ENCODE measurements at places on chromosomes 6 and 20.
A peak's percentile ranks its signal among the peaks of the same experiment; 100 is the strongest.

DNA sequence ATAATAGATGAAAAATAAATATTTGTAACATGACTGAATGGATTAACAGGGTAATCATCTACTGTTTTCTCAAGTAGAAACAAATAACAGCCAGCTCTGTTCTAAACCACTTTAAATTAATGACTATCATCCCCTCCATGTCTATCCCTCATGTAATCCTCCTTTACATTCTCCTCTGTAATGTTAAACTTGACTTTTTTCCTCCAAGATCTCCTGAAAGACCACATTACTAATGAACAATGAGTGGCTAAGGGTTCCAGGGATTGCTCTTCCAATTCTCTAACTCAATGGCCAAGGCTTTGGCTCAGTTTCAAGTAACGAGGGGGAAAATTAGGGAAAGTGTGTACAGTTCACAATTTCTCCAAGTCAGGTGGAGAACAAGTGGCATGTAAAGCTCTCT is 37.6 kb upstream of the FBXL4 start:
- no peak for DNase-seq

DNA sequence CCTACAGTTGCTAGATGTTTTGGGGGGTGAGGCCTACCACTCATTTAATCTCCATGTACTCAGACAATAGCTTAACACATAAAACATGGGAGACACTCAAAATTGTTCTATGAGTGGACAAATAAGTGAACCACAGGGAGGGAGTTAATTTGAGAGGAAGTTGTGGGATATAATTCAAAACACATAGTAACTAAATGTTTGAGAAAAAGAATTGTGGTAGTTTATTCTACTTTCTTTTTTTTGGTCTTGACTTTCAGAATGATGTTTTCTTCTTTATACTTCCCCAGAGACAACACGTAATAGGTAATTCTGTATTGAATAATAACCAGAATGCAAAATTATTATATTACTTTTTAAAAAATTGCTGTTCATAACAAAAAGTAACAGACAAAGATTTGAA is 453.8 kb downstream of the RFPL4B start:
- DNase-seq: no peak

- DNase-seq: peak; percentile 50
Measured at GRCh38 chr20:437787-438486, 24.4 kb downstream of the TBC1D20 start.

DNA sequence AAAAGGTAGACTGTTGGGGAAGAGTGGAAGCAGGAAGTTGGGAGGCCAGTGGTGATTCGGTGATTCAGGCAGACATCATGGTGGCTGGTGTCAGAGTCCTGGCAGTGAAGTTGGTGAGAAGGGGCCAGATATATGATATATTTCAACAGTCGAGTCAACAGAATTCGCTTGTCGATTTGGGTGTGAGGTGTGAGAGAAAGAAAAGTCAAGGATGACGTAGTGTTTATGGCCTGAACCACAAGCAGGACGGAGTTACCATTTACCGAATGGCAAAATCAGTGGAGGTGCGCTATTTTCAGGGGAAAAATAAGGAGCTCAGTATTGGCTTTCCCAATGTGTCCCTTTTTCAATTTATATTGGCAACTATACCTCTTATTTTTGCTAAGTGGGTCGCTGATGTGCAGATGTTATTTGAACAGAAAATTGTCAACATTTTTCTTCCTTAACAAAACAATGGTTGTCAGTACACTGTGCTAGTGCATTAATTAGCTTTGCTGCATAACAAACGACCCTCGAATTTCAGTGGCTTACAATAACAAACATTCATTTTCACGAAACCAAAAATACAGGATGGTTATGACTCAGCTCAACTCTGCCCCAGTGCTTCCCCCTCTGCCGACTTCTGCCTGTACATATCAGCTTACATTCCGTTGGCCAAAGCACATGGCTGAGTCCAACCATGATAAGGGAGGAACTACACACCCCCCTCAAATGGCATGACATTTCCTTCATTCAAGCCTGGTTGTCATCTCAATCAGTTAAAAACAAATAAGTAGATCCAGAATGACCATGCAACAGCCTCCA is 255.0 kb upstream of the ZFP64 start:
- DNase-seq: no peak

DNA sequence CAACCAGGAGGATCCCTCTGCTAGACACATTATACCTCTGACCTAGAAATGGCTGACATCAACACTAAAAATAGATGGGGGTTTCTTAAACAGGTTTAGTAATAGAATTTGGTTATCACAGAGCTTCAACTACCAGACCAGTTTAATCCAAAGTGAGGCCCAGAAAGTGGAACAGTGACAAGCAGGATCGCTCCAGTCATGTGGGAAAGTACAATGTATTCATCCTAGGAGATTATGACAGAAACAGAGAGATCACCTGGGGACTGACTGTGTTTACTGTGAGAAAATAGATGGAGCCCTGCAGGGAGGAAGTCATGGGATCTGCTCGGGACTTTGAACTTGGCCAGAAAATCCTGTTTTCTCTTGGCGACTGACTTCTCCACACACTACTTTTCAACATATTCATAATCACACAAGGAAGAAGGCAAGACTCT is 238.7 kb upstream of the SOX4 start:
- DNase-seq: no peak

GRCh38 chr6:140107216-140107615 is 732.8 kb upstream of the CITED2 start:
- no peak for DNase-seq

- no peak for DNase-seq
Measured at GRCh38 chr20:57260934-57261333, 5.5 kb downstream of the BMP7 start.

DNA sequence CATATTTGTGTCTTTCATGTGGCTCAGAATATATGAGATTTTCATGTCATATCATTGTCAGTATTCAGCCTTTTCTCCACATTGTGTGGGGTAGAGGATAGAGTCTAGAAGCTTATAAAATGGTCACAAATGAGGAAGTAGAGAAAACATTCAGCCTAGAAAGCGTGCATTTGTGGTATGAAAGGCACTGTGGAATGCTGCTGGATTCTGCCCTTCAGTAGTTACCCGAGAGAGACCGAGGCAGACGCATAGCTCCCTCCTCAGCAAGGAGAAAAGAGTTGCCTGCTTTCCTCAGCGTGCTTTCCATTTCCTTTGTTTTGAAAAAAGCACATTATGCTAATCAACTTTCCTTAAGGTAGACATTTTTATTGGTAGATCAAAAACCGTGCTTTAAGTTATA is 28.7 kb downstream of the MYB start:
- DNase-seq: no peak

DNA sequence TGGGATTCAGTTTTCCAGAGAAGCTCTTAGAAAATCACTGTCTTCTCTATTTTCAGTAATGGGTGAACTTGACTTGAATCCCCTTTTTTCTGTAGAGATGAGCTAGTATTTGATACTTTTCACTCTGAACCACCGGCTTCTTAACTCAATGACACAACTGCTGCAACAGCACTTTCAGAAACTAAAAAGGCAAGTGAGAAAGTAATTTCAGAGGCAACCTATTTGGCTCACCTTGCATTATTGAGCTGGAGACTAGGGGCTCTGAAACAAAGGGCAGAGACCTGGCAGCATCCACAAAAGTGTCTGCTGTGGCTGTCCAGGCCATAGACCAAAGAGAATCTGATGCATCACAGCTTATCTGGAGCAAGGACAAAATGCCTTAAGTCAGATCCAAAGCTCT is 289.8 kb upstream of the IRAK1BP1 start:
- no peak for DNase-seq

- DNase-seq: no peak
Measured at GRCh38 chr20:5492937-5493336, 176.2 kb upstream of the PROKR2 start.

GRCh38 chr6:73152966-73153757 is 72.1 kb downstream of the KHDC1L start:
- no peak for DNase-seq

DNA sequence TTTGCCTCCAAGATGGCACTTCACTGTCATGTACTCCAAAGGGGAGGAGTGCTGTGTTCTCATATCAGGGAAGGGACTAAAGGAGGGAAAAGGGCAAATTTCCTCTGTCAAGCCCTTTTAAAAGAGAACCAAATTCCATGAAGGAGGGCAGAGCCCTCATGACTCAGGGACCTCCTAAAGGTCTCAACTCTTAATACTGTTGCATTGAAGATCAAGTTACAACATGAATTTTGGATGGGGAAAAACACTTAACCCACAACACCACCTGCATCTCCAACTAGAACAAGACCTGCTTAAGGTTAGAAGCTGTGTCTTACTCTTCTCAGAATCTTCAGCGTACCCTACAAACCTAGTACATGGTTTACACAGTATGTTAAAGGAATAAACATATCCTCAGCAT is 23.7 kb upstream of the FBXO30 start:
- DNase-seq: no peak

DNA sequence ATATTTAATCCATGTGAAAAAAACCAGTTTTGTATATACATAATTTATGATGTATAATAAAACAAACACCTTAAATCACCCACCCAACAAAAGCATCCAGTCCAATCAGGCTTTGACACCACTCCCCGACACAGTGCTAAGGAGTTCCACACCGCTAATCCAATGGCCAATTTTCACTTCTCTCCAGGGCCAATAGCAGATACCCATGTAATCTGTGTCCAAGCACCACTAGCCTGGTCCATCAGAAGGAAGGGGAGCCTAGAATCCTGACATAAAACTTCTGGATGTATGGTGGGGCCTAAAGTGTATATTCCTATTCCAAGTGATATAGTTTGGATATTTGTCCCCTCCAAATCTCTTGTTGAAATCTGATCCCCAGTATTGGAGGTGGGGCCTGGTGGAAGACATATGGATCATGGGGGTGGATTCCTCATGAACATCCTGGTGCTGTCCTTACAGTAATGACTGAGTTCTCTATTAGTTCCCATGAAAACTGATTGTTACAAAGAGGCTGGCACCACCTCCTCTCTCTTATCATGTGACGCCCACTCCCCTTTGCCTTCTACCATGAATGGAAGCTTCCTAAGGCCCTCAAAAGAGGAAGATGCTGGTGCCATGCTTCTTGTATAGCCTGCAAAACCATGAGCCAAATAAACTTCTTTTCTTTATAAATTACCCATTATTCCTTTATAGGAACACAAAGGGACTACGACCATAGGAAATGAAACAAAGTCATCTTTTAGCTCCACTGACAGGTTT is 20.8 kb downstream of the RALGAPA2 start:
- no peak for DNase-seq

GRCh38 chr6:34598712-34599111 is 42.6 kb upstream of the SPDEF start:
- peak; percentile 25 for DNase-seq

GRCh38 chr6:144158133-144158532 is 7.8 kb downstream of the STX11 start:
- no peak for DNase-seq

DNA sequence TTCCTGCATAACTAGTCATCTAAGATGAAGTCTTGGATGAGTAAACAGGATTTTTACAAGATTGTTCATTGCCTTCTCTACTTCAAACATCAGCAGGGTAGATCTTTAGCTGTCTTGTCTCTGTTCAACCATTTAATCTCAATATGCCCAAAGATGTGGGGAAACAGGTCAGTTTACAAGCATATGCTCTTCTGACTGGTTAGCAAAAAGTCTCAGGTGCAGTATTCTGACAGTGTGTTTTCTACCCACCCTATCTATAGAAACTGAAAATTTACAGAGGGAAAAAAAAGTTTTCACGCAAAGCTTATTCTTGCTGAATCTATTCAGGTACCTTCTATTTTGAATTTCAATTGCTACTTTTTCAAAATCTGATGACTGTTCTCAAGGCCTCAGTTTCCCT is 29.0 kb downstream of the MAP3K5 start:
- no peak for DNase-seq

DNA sequence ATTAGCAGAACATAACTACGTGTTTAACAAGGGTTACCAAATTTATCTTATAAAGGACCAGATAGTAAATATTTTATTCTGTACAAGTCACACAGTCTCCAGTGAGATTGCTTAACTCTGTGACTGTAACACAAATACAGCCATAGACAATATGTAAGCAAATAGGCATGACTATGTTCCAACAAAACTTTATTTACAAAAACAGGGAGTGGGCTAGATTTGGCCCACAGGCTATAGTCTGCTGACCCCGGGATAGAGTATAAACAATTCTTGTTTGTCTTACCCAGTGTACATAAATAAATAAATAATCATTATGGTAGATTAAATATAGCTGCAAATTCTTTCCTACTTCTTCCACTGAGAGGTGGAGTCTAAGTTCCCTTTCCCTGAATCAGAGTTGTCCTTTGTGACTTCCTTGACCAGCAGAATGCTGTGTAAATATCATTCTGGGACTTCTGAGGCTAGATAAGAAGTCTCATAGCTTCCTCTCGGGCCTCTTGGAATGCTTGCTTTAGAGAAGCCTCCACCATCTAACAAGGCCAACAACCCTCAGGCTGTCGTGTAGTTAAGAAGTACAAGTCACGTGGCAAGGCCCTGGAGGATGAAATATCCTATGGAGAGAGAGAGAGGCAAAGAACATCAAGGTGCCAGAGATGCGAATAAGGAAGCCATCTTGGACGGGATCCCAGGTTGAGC is 59.1 kb upstream of the TMEM244 start:
- DNase-seq: no peak

DNA sequence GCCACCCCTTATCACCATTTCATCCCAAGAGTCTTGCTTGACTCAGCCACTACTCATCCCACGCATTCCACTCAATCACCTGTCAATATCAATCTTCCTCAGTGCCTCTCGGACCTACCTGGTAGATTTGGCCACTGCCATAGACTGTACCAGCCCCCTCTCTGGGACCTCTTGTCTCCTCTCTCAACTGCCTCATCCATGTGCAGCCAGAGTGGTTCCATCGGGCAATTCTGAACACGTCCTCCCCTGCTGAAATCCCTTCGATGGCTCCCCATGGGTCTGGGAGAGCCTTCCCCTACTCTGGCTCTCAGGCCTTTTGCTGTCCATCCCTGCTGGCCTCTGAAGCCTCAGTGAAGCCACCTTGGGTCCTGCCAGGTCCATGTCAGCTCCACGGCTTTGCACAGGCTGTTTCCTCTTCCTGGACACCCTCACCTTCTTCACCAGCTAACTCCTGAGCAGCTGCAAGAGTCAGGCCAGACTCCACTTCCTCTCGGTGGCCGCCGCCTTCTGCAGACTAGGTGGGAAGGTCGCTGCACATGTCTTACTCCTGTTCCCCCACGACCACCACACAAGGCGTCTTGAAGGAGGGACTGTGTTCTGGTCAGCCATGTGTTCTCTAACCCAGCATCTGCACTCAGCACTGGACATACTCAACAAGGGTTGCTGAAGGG is 120.4 kb downstream of the TOX2 start:
- peak; percentile 46 for DNase-seq

- no peak for DNase-seq
Measured at GRCh38 chr6:46808806-46809205, 15.6 kb downstream of the MEP1A start.
